ENCODE measurements at places on chromosomes 16 and 17.

- no peak for DNase-seq
These were observed 444.7 kb downstream of the HS3ST3B1 start for GRCh38 chr17:14745541-14745940.

DNA sequence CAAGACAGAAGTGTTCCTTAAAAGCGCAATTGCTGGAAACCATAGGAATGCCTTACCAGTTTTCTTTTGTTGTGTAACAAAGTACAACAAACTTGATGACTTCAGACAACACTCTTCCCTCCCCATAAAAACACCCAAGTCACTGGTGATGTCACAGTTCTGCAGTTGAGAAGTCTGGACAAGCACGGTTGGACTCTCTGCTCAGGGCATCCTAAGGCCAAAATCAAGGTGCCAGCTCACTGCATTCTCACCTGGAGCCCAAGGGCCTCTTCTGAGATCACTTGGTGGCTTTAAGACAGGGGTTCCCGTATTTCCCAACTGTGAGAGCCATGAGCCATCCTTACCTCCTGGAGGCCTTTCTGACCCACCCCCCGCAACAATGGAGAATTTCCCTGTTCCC, 45.6 kb upstream of the MEAK7 start:
- DNase-seq: no peak

DNA sequence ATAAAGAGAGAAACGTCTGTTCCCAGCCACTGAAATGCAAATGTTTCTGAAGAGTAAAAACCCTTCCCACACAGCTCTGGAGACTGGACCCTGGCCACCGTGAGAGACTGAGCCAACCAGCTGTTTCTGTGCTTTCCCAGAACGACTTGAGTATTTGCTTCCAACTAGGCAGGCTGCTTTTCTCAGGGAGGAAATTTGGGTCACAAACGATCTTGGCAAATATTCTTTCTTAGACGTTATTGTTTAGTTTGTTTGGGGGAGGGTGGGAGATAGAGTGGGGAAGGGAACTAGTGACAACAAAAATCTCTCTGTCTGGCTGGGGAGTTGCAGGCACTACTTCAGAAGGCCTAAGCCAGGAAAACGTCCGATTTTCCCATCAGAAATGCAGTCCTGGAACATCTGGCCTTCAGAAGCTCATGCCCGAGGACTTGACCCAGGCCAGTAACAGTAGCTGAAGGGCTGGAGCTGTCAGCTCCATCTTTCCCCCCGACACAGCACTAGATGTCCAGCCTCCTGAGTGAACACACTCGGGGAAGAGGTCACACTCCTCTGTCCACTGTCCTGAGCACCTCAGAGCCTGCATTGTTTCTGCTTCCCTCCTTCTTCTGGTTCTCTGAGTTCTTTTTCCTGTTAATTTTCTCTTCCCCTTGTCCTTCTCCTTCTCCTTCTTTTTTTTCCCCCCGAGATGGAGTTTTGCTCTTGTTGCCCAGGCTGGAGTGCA, 4.0 kb downstream of the CCDC92B start:
- DNase-seq: no peak

DNA sequence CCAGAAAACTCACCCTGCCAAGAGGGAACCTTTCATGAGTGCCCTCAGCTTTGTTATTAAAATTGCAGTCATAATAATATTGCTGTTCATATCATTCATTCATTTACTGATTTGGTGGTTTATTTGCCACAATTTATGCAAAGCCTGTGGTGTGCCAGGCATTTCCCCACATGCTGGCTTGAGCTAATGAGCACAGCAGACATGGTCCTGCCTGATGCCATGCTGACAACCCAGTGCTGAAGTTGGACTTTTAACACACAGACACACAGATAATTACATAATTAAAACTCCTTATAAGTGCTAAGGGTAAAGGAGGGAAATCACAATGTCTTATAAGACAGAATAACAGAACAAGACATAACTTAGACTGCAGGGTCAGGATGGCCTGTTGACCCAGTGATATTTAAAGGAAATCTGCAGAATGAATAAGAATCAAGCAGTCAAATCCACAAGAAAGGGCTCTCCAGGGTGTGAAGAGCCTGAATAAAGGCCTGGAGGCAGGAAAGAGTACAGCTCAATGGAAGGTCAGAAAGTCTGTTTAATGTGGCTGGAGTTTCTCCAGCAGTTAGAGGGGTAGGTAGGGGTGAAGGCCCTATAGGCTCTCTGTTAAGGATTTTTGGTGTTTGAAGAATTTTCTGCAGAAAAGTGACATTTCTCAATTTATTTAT, 196.9 kb upstream of the CDH11 start:
- DNase-seq: no peak

- no peak for DNase-seq
These were observed 11.3 kb downstream of the LITAFD start for GRCh38 chr16:8893426-8893825.

DNA sequence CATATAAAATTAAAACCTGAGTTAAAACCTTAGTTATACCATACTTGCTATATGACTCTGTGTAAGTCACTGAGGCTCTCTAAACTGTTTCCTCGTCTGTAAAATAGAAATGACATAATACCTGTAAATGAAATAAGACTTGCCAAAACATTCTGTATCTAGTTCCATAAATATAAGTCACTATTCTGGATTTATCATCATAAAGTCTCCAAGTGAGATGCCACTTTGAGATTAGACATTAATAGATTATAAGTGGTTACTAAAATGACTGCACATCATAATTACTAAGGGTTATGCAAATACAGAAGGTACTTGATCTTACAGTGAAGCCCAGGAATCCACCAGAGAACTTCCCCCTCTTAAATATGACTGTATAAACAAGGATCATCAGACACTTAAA, 12.0 kb upstream of the BRIP1 start:
- DNase-seq: no peak

GRCh38 chr17:78613416-78613815, 36.2 kb upstream of the DNAH17 start:
- DNase-seq: no peak

DNA sequence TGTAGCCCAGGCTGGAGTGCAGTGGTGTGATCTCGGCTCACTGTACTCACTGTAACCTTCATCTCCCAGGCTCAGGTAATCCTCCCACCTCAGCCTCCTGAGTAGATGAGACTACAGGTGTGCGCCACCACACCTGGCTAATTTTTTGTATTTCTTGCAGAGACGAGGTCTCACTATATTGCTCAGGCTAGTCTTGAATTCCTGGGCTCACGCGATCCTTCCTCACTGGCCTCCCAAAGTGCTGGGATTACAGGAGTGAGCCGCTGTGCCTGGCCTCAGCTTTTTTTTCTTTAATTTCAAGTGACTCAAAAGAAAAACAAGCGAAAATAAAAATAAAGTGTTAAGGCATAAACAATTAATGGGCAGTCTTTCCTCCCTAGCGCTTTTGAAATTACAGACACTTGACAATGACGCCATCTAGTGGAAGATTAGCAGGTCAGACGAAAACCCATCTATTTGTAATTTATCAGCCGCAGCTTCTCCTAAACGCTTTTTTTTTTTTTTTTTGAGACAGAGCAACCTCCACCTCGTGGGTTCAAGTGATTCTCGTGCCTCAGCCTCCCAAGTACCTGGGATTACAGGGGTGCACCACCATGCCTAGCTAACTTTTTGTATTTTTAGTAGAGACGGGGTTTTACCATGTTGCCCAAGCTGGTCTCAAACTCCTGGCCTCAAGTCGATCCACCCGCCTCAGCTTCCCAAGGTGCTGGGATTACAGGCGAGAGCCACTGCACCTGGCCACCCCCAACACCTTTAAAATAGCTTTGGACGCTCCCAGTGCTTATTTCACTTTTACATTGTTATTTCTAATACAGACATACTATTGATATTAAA, 28.1 kb upstream of the PECAM1 start:
- DNase-seq: no peak

DNA sequence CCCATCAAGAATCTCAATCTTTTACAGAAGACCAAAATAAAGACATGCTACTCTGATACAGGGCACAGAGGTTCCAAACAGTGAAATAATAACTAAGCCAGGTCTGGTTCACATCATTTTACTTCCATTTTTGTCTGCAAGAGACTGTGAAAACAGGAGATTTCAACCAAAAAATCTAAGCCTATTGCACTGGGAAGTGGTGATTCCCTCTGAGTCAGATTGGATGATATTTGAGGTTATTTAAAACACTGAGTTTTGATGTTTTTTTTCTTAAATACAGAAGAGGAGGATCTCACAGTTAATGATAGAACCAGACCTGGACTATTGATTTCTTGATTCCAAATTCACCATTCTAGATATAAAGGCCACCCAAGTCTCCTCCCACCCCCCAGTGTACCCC, 117.3 kb upstream of the FAM20A start:
- DNase-seq: no peak

GRCh38 chr16:73049091-73049490, 1.2 kb upstream of the ZFHX3 start:
- DNase-seq: no peak

GRCh38 chr17:77359236-77359635, 218.5 kb downstream of the SEC14L1 start:
- DNase-seq: no peak

DNA sequence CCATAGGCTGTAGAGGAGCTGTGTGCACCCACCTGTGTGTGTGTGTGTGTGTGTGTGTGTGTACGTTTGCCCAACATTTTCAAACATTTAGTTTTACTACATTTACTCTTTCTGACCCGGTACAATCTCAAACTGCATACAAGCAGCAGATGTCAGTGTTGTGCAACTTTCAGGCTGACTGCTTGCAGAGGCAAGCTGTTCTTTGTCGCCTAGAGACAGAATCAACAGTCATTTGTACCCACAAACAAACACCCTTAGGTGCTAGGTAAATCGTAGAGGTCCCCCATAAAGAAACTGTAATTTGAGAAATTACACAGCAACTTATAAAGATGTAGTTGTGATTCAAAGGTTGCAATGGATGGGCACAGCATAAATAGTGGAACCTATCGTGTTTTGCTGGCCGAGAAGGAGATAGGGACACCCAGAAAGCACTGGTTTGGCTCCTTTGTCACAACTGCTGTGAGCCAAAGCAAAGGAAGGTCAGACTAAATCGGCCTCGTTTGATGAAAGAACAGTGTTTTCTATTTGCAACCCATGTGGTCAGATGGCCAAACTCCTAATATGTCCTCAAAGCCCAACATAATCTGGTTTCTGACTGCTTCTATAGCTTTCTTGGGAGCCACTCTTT, 478.4 kb downstream of the TOX3 start:
- DNase-seq: no peak

- DNase-seq: no peak
These were observed 2.5 kb upstream of the MRPS23 start for GRCh38 chr17:57852092-57852954.

DNA sequence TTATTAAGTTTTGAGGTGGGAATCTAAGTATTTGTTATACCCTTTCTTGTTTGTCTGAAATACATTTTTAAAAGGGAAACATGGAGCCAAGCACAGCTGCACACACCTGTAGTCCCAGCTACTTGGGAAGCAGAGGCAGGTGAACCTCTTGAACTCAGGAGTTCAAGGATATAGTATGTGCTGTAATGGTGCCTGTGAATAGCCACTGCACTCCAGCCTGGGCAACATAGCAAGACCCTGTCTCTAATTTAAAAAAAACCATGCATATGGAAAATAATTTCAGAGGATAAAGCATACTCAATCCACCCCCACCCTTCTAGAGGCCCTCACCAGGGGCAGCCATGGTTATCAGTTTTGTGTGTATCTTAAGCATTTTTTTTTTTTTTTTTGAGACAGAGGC, 3.4 kb upstream of the DDX19B start:
- no peak for DNase-seq

DNA sequence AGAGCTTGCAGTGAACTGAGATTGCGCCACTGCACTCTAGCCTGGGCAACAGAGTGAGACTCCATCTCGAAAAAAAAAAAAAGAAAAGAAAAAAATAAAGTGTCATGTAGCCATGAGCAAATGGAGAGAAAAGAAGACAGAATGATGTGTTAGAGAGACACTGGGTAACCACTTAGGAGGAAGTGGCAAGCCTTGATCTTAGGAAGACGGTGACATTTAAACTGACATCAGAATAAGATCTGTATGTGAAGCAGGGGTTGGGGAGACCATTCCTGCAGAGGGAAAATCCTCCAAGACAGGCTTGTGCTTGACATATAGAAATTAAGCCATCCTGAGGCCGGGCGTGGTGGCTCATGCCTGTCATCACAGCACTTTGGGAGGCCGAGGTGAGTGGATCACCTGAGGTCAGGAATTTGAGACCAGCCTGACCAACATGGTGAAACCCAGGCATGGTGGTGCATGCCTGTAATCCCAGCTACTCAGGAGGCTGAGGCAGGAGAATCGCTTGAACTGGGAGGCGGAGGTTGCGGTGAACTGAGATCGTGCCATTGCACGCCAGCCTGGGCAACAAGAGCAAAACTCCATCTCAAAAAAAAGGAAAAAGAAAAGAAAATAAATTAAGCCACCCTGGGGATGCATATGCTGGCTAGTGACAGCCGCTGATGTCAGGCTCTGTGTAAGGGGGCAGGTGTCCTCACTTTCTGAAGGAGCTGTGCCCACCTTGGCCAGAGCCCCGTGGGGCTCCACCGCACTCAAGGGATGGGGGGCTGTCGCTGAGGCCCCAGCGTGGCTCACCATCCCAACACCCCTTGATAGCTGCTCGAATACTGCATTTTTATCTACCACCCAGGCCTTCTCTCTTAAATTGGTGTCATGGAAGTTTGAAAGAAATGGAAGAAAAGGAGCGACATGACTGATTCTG, 13.1 kb upstream of the CYB5B start:
- DNase-seq: no peak
